ENCODE measurements at places on chromosomes 12 and 14.

GRCh38 chr12:4137015-4137414, 136.5 kb upstream of the CCND2 start:
- DNase-seq = no peak

DNA sequence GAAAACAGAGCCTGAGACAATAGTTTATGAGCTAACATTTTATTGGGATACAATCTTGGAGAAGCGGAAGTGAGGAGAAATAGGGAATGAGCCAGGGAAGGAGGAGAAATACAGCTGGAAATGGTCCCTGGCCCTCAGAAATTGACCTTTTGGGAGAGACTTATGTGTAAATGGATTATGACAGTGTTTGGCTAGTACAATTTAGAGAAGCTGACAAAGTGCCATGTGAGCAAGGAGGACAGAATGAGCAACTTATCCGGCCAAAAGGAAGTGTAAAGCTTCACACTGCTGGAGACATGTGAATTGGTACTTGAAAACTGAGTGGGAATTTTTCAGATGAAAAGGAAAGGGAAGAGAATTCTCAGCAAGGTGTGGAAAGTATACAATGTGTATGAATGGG, 2.9 kb downstream of the GLIPR1 start:
- DNase-seq = no peak

DNA sequence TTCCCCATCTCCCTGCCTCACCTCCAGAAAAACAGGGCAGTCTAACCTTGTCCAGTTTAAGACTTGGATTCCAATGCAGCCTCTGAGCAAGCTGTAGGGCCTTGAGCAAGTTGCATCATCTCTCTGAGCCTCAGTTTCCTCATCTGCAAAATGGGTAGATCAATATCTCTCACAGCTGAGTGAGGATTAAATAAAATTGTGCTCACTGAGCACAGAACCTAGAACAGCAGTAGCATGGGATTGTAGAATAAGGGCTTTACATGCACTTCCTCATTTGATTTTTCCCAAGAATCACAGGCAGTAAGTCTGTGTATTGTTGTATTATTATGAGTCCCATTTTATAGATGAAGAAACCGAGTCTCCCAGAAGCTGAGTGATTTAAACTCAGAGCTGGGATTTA, 2.0 kb downstream of the DTX1 start:
- no peak for DNase-seq

- DNase-seq = no peak
These were observed 11.9 kb downstream of the DHX37 start for GRCh38 chr12:124976999-124977398.

- no peak for DNase-seq
These were observed 43.2 kb downstream of the RFX4 start for GRCh38 chr12:106625976-106626375.

DNA sequence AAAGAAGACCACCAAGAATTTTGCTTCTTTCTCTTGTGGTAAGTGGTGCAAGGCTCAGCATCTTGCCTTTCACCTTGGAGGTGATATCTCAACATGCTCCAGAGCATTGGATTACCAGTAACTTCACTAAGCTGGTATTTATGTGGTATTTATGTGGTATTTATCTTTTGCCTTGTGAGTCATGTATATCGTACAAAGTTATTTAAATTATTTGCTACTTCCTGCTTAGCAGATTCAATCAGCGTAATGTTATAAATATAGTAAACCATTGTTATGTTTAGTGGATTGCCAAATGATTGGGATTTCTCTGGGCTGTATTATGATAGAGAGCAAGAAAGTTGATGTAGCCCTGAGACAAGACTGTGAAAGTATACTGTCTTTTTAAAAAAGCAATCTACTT, 366.4 kb downstream of the IPO8 start:
- DNase-seq = no peak

- DNase-seq = no peak
These were observed 38.4 kb downstream of the RTL1 start for GRCh38 chr14:100864960-100865681.

GRCh38 chr14:89188492-89188891, 228.5 kb downstream of the FOXN3 start:
- DNase-seq = no peak

- DNase-seq = no peak
These were observed 55.1 kb downstream of the SERPINA10 start for GRCh38 chr14:94237983-94238382.

GRCh38 chr12:119687406-119687805, 19.5 kb downstream of the PRKAB1 start:
- no peak for DNase-seq

Measured in fibroblast of the conjunctiva (primary cell).